Right lobe of liver (tissue), 6 donors: ENCODE measurements at places on chromosomes 4 and X. TPM values are rescaled to one million over a fixed set of nuclear protein-coding genes. Genes with fewer than 3 reads are reported as not detected.

SH3D19 gene
- total RNA-seq = 40.2 TPM

SPON2 gene
- 130 TPM for total RNA-seq

- H3K27me3 ChIP-seq = no peaks in the 10 kb centered on the region
- H3K36me3 ChIP-seq = no peaks in the 10 kb centered on the region
- no peak for DNase-seq
- H3K4me3 ChIP-seq = no peak overlapping the region
These were observed 48.0 kb upstream of the SPOCK3 start for GRCh38 chr4:167282171-167282864.

GRCh38 chrX:103253608-103254007 lies 1.3 kb downstream of the TCEAL8 start:
- H3K27ac ChIP-seq = no peak overlapping the region
- H3K27me3 ChIP-seq = no peaks in the 10 kb centered on the region
- DNase-seq = no peak
- no peaks in the 10 kb centered on the region for H3K36me3 ChIP-seq
- H3K4me3 ChIP-seq = peak overlapping the region; percentile 59
- H3K4me1 ChIP-seq = no peaks in the 10 kb centered on the region

- no peak overlapping the region for H3K4me3 ChIP-seq
- DNase-seq = no peak
- no peaks in the 10 kb centered on the region for H3K27me3 ChIP-seq
- no peaks in the 10 kb centered on the region for H3K36me3 ChIP-seq
These were observed 88.6 kb upstream of the HHIP start for GRCh38 chr4:144557404-144557803.

SSX3 gene
- total RNA-seq = not detected

GRCh38 chrX:74902806-74903205 lies 22.4 kb downstream of the NEXMIF start:
- H3K4me1 ChIP-seq = no peaks in the 10 kb centered on the region
- H3K36me3 ChIP-seq = no peaks in the 10 kb centered on the region
- H3K27ac ChIP-seq = no peak overlapping the region
- no peak overlapping the region for H3K4me3 ChIP-seq

BEND2 gene
- 0.05 TPM for total RNA-seq

DNA sequence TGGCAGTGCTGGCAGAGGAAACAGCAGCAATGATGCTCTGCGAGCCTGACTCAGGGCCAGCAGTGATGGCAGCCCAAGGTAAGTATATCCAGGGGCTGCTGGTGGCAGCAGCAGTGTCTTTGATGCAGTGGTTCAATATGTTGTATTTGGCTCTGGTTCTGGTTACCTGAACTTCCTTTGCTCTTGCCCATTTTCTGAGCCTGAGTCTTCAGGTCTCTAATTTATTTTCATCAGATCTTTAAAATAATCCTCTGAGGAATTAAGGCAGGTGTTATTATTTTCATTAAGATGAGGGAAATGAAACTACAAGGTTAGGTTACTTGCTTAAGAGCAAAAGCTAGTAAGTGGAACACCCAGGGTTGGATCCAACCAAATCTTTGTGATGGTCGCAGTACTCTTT lies 102.8 kb upstream of the BMP2K start:
- no peak for DNase-seq
- no peak overlapping the region for H3K27ac ChIP-seq
- H3K36me3 ChIP-seq = no peaks in the 10 kb centered on the region
- no peak overlapping the region for H3K4me3 ChIP-seq
- no peaks in the 10 kb centered on the region for H3K4me1 ChIP-seq
- no peaks in the 10 kb centered on the region for H3K27me3 ChIP-seq

- no peaks in the 10 kb centered on the region for H3K27me3 ChIP-seq
- no peak for DNase-seq
- no peak overlapping the region for H3K4me3 ChIP-seq
- no peaks in the 10 kb centered on the region for H3K4me1 ChIP-seq
- no peak overlapping the region for H3K27ac ChIP-seq
These were observed 183.4 kb upstream of the ATOH1 start for GRCh38 chr4:93645120-93645519.

PRRG1 gene
- 8.2 TPM for total RNA-seq

DNA sequence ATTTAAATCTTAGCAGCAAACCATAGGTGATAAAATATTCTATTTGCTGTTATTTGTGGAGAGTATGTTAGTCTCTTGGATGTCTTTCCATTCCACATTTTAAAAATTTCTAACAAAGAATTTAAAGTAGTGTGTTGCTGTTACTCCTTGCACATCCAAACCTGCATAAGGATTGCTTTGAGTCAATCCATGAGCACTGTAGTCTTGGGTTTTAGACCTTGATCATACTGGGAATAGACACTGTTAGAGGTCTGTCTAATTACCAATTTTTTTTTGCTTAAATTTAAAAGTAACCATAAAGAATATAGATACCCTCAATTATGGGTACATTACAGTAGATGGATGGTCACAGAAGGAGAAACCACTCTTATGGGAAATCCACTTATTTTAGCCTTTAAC lies 1.5 kb downstream of the AFP start:
- no peaks in the 10 kb centered on the region for H3K27me3 ChIP-seq
- no peak overlapping the region for H3K4me3 ChIP-seq
- H3K36me3 ChIP-seq = no peaks in the 10 kb centered on the region
- DNase-seq = no peak
- H3K27ac ChIP-seq = no peak overlapping the region

GRCh38 chr4:83387012-83387411 lies 52.4 kb upstream of the HPSE start:
- H3K36me3 ChIP-seq = no peaks in the 10 kb centered on the region
- no peak overlapping the region for H3K27ac ChIP-seq
- no peaks in the 10 kb centered on the region for H3K4me1 ChIP-seq

PPAT gene
- 7.6 TPM for total RNA-seq

CTAG1A gene
- total RNA-seq = not detected

GRCh38 chrX:134684956-134685355 lies 26.7 kb upstream of the PLAC1 start:
- H3K4me1 ChIP-seq = no peaks in the 10 kb centered on the region
- H3K27ac ChIP-seq = no peak overlapping the region
- no peaks in the 10 kb centered on the region for H3K36me3 ChIP-seq
- H3K27me3 ChIP-seq = no peaks in the 10 kb centered on the region
- DNase-seq = no peak
- H3K4me3 ChIP-seq = no peak overlapping the region

DNA sequence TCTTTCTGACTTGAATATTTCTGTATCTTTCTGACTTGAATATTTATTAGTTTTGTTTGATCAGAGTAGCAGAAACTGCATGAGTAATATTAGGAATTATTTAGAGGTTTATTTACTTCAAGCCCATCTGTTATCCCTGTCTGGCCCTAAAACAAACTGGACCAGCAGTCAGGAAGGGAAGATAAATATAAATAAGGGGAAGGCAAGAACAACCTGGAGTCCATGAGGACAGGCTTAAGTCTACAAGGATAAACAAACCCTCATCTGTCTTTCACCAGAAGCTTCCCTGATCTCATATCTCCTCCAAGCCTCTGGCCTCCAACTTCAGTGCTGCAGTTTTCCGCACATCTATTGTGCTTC lies 524.9 kb downstream of the CENPC start:
- H3K4me1 ChIP-seq = no peaks in the 10 kb centered on the region
- H3K27ac ChIP-seq = no peak overlapping the region
- H3K36me3 ChIP-seq = no peaks in the 10 kb centered on the region
- no peak overlapping the region for H3K4me3 ChIP-seq
